CD4-positive, alpha-beta T cell treated with Interferon alpha-2 for 1 hour (primary cell): ENCODE measurements at places on chromosomes 4 and X.

GRCh38 chr4:28402751-28403150 lies 1542.1 kb downstream of the STIM2 start:
- no peak for DNase-seq

GRCh38 chr4:5024673-5025072 lies 5.4 kb upstream of the CYTL1 start:
- no peak for DNase-seq

DNA sequence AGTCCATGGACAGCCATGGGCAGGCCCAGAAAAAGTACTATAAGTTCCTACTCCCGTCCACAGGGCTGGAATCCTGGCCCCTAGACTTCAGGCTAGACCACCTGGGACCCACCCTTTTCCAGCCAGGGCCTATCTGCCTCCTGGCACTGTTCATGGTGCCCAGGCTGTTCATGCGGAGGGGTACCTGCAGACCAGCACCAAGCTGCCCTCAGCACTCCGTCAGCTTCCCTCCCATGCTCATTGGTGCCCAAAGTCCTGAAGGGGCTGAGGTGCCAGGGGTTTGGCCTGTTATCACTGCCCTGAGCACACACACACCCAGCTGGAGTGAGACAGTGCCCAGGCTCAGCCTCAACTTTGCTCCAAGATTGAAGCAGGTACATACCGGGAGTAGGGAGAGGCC lies 477.7 kb downstream of the STPG2 start:
- no peak for DNase-seq

- no peak for DNase-seq
Measured at GRCh38 chrX:43618366-43619205, 37.5 kb upstream of the MAOA start.

DNA sequence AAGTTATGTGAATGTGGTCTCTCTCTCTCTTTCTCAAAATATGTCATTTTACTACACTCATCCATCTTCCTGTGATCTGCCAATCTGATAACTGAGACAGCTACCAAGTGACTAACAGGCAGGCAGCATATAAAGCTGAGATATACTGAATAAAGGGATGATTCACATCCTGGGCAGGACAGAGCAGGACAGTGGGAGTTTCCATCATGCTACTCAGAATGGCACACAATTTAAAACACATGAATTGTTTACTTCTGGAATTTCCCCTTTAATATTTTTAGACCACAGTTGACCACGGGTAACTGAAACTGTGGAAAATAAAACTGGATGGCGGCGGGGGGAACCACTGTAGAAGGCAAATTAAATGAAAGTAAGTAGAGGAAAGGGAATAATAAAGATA lies 58.6 kb upstream of the DCTD start:
- no peak for DNase-seq

- no peak for DNase-seq
Measured at GRCh38 chr4:173502282-173502681, 27.7 kb downstream of the HAND2 start.

DNA sequence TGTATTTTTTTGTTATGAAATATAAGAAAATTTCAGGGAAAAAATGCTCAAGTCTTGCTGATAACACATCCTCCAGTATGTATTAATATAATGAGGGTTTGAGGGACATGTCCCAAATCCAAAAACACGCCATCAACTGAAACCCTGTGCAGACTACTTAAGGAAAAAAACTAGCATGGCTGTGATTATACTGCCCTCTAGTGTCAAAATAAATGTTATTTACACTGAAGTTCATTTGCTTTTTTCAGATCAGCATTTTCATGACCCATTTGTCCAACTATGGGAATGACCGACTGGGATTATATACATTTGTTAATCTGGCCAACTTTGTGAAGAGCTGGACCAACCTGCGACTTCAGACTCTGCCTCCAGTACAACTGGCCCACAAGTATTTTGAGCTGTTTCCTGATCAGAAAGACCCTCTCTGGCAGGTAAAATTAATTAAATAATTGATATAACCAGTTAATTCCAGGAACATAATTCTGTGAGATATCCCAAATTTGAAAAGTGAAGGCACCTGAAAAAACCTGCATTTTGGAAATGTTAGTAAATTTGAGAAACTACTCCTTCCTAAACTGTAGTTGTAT lies 128.5 kb downstream of the PRSS12 start:
- no peak for DNase-seq

GRCh38 chr4:70356185-70356584 lies 4.4 kb upstream of the SMR3A start:
- DNase-seq, result no peak

GRCh38 chr4:90349636-90350035 lies 222.4 kb downstream of the CCSER1 start:
- DNase-seq, result no peak

DNA sequence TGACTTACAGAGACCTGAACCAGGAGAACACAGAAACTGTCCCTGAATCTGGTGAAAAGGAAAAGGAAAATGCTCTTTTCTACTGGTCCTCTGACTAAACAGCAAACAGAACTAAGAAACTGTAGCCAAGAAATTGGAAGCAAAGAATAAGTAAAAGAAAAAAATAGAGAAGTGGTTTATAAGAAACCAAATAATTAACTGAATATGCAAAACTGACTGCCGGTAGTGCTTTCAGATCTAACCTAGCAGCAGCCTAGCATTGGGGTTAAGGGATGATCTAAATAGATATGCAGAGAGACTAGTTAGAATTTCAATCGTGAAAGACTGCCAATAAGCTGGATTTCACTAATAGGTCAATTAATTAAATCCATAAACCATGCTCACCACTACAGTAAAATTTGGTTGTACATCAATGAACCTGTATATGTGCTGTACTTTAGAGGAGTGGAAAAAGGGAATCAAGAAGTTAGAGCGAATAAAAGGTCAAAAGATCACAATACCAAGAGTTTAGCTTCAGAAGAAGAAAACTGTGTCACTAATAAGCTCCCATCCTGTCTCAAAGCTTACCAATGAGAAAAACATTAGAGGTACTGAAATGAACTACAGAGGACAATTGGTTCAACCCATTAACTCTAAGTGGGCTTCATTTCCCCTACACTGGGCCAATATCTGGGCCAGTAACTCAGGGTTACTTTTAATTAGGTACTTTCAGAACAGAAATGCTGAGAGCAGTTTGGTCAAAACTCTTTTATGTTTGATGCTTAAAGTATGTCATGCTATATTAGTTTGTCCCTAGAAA lies 53.6 kb downstream of the KLHL13 start:
- no peak for DNase-seq

GRCh38 chrX:23737413-23737812 lies 5.7 kb downstream of the ACOT9 start:
- no peak for DNase-seq

DNA sequence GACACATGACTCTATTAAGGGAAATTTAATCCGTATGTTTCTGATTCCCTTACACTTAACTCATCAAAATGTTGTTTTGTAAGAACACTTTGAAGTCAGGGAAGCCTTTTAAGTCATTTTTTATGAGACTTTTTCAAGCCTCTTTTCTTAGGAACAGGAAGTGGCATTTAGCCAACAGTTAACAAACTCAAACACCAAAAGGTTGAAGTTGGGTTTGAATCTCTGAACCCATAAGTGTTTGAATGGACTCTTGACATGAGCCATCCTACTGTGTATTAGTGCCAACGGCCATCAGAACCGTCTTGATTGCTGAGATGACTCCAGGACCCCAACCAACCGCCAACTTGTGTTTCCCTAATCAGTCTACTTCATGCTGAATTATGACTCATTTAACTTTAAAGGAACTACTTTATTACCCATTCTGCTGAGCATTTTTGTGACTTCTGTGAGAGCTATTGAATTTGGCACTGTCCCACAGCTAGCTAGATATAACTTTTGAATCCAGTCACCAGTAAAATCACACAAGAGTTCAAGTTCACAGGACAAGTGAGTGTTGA lies 209.1 kb upstream of the FAT1 start:
- no peak for DNase-seq

- DNase-seq, result no peak
Measured at GRCh38 chr4:83170952-83171399, 56.4 kb upstream of the PLAC8 start.

DNA sequence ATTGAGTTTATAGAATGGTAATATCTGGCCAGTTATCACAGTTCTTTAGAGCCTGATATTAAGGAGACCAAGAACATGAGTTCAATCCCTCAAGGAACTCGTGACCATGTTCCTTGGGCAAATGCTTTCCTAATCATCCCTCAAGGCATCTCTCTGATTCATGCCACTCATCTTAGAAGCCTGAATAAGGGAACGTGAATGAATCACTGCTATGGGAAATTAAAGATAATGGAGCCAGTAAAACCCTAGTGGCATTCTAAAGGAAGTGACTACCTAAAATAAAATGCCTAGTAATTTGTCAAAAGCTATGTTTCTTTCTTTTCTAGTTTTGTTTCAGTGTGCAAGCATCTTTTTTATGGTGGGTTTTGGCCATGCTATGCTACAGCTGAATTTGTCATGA lies 1161.3 kb downstream of the C4orf33 start:
- no peak for DNase-seq

DNA sequence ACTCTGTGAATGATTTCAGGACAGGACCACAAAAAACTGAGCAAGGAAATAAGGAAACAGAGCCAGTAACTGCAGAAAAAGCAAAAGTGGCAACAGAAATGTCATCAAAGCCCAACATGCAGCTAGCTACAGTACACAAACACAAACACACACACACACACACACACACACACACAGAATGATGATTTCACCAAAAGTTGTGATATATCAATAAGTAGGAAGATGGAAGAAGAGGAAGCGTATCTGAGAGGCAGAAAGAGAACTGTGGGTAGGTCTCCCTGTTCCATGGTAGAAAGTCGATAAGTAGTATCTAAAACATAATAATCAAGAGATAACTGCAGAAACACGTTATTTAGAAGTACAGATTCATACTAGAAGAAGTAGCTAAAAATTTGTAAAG lies 148.3 kb downstream of the MGST2 start:
- DNase-seq, result no peak

- no peak for DNase-seq
Measured at GRCh38 chr4:114658776-114659175, 60.2 kb downstream of the UGT8 start.

DNA sequence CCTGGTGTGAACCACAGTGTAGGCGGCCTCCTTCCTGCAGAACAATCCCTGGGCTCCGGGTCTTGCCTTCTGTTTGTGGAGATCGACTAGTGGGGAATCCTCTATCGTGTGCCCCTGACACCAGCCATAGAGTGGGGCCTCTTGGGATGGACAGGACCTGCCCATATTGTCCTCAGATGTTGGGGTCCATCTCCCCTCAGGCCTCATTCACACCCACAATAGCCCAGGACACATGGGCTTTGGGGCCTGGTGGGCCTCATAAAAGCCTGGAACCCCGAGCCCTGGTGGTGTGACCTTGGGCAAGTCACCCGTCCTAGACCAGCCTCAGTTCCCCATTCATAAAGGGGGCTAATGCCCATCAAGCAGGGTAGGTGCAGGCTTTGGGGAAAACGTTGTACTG lies 13.2 kb upstream of the GAGE10 start:
- DNase-seq, result no peak

DNA sequence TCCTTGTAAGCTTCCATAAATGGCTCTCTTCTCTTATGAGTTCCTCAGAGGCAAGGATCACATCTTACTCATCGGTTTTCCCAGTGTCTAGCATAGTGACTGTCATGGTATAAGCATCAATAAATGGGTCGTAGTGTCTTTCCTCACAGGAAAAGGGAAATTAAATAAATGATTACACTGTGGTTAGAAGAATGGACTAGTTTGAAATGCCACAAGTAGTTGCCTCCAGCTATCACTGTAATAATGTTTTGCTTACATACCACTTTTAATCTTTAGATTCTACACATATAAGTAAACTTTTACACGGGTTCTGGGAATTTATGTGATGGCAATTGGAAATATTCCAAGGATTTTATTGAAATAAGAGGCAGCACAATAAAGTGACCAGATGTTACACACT lies 152.8 kb upstream of the CXorf51A start:
- DNase-seq, result no peak

GRCh38 chr4:99803566-99804101 lies 13.0 kb upstream of the DAPP1 start:
- DNase-seq, result no peak

- no peak for DNase-seq
Measured at GRCh38 chr4:183299464-183299863, 20.6 kb downstream of the CLDN22 start.

- no peak for DNase-seq
Measured at GRCh38 chr4:87382116-87382515, 8.9 kb downstream of the HSD17B11 start.

DNA sequence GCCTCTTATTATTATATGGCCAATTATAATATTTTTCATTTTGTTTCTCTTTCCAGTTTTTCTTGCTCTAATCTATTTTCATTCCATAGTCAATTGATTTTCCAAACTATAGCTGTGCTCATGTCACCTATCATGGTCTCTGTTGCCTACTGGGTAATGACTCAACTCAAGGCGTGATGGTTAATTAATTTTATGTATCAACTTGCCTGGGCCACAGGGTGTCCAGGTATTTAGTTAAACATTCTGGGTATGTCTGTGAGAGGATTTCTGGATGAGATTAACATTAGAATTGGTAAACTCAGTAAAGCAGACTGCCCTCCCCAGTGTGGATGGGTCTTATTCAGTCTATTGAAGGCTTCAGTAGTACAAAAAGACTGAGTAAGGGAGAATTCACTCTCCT lies 9.9 kb downstream of the FHIP1A start:
- no peak for DNase-seq

DNA sequence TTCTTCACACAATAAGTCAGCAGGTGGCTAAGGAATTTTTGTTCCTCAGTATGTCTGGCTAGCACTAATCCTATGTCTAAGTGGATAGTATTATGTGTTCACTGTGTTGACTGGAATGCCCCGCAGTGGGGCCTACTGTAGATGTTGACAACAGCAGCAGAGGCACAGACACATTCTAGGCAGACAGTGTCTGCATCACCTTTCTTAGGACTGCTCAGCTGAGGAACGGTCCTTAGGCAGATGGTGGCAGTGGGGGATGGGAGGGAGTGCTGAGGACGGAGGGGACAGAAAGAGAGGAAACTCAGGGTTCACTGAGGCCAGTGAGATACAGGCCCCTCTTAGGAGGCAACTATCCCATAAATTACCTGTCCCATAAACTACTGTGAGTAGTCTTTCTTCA lies 44.6 kb upstream of the LEF1 start:
- DNase-seq, result no peak

DNA sequence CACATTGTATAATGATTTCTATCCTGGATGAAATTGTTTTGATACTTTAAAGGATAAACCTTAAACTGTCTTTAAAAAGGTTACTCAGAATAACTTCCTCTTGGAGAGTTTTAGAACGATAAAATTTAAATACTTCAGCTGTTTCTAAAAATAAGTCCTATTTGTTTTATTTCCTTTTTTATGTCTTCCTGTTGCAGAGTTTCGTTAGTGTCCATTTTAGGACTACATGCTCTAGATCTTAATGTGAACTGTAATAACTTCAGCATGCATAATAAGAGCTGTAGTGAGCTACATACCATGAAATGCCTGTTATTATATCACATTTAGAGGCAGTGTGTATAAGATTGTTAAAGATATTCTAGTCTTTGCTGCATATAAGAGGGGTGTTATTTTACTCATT lies 14.6 kb downstream of the ATP10D start:
- DNase-seq, result no peak

DNA sequence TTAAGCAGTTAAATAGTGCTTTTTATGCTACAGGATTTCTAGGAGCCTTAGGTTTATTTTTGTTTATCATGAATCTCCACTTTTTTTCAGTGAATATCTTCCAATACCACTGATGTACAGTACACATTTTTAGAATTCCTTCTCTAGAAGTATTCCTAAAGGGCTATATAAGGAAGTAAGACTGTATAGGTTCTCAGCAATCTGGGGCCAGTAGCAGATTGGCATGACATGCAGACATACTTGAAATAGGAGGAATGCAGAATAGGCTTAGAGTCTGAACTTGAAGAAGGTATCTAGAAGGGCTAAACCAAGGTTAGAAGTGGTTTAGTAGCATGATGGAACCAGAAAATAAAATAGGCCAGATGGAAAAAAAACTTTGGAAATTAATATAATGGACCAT lies 29.8 kb downstream of the HEPH start:
- DNase-seq, result no peak
